ENCODE measurements at places on chromosomes 2 and 18.
A peak's percentile ranks its signal among the peaks of the same experiment; 100 is the strongest.

GRCh38 chr2:109222422-109222821 lies 93.4 kb downstream of the SH3RF3 start:
- DNase-seq: no peak

GRCh38 chr2:80092474-80092873 lies 212.1 kb downstream of the LRRTM1 start:
- no peak for DNase-seq

DNA sequence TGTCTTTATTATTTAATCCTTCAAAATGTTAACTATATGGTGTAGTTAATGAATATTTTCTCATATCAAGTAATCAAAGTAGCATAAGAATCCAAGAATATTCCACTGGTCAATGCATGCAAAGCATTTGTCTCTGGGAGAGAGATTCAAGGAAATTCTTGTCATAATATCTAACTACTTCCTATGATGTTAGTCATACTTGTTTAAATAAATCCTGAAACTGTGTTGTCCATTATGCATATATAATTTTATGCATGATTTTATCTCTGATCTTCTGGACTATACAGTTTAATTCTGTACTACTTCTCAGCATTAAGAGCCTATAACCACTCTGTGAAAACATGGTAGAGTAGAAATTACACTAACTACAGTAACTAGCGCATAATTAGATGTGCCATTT lies 388.3 kb downstream of the NR4A2 start:
- DNase-seq: no peak

- DNase-seq: no peak
Observed at GRCh38 chr2:157053876-157054275, 203.6 kb upstream of the GALNT5 start.

DNA sequence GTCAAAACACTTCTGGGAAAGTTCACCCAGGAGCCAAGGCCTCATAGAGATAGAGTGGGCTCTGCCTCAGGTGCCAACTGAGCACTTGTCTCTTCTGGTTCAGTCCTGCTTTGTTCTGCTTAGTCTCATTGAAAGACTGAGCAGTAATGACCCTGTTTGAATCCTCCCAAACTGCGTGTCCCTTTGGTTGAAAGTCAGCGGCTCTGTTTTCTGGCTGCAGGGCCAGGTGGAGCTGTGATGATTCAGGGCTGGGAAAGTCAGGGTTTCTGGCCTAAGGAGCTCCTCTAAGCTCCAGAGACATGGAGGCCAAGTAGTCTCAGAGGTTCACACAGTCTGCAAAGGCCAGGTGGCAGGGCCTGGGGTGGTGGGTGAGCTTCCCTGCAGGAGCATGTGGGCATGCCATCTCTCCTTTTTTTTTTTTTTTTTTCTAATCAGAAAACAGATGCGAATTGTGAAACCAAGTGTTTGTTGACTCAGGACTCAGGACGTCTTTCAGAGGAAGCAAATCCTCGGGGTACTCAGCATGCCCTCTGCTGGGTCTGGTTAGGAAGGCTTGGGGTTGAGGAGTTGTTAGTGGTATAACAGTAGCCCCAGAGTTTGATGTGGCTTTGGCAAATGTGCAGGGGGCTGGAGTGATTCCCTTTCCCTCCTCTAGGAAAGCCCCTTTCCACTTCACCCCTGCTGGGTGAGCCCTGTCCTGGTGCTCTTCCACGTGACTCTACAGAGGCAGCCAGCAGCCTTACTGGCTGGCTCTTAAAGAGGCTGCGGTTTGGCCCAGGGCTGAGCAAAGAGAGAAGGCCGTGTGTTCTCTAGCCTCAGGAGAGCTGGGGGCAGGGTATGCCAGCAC lies 38.3 kb downstream of the TMEM17 start:
- peak; percentile 24 for DNase-seq

DNA sequence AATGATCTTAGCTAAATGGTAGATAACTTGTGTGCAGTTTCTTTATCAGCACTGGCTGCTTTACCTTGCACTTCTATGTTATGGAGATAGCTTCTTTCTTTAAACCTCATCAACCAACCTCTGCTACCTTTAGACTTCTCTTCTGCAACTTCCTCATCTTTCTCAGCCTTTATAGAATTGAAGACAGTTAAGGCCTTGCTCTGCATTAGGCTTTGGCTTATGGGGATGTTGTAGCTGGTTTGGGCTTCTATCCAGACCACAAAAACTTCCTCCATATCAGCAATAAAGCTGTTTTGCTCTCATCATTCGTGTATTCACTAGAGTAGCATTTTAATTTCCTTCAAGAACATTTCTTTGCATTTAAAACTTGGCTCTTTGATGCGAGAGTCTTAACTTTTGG lies 123.7 kb downstream of the PIK3C3 start:
- peak; percentile 78 for DNase-seq

DNA sequence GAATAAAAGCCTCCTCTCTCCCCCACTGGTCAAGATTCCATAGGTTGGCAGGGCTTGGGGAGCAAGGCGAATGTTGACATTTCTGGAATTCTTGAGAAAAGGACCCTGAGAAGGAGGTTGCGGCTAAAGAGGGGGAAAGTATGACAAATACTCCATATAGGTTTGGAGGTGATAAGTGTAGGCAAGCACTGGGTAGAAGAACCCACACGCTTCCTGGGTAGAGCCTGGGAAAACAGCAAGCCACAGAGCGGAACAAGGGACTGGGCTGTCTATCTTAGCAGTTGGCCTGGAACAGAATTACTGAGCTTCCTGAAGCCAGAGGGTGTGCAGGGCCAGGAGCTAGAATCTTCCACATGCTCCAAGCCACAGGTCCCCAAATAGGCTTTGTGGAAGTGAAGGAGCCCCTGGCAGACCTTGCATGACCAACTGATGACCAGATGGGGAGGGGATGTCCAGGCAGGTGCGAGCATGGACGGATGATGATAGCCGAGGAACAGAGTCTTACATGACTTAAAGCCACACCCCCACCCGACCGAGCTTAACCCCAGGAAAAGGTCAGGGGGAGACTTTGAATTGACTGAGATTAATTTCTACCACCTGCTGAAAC lies 9.9 kb downstream of the PRKAG3 start:
- no peak for DNase-seq

GRCh38 chr2:12001621-12002020 lies 255.2 kb downstream of the LPIN1 start:
- no peak for DNase-seq

- peak; percentile 37 for DNase-seq
Observed at GRCh38 chr2:173990970-173991819, 26.0 kb upstream of the SP3 start.

DNA sequence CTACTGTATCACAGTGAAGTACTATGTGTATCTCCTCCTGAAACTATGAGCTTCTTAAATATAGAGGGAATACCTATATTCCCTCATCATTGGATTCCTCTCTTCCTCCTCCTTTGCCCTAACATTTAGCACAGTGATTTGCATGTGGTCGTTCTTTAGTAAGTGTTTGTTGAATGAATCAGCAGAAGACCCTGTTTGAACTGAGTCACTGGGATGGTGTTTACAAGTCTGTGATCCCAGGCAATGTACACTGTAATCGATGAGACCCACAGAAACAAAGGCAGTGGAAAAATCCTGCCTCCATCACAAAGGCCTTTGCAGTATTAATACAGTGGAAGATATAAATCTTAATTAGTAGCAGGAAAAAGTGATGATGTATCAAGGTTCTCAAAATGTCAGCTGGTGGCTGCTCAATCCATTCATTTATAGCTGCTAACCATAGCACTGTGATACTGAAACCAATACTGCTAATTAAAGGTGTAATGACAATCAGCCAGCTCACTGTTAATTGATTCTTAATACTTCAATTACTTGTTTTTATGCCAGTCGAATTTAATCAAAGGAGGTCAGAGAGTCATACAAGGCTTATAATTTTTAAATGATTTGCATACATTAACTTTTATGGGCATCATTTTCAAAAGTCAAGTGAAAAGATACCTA lies 20.8 kb upstream of the MYO3B start:
- peak; percentile 27 for DNase-seq

- DNase-seq: peak; percentile 49
Observed at GRCh38 chr2:26630669-26631360, 10.4 kb downstream of the CIB4 start.

GRCh38 chr18:63084219-63084618 lies 235.3 kb downstream of the BCL2 start:
- DNase-seq: no peak

GRCh38 chr2:85106489-85107180 lies 26.6 kb upstream of the TCF7L1 start:
- peak; percentile 93 for DNase-seq

DNA sequence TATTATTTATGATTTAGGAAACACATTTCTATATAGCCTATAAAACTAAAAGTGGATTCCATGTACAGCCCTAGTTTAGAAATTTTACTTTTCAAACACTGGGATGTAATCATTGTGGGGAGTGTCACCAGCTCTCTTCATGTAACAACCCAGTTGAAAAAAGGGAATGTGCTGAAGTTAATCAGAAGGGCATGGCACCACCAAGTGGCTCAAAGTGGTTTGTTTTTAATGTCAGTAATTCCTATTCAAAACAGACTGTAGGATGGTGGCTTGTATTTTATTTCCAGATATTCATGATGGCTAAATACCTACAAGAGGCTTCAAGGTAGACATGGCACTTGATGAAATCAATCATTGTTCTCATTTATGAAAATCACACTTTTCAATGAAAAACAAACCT lies 58.1 kb upstream of the TMEM182 start:
- DNase-seq: peak; percentile 26

- DNase-seq: peak; percentile 60
Observed at GRCh38 chr2:125172181-125172580, 1147.1 kb downstream of the CNTNAP5 start.

DNA sequence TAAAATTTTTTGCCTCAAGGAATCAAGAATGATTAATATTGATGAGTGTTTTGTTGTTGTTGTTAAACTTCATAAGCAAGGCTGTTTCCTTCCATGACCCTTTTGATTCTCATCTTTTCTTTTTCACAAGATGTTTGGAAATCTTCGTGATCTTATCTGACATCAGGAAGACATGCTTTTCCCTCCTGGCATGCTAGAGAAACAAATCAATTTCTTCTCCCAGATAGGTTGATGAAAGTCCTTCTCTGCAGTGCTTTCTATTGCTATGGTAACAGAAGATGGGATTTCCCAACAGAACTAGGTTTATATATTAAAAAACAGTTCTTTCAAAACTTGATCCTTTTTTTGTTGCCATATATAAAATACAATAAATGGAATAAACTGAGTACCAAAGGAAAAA lies 85.2 kb downstream of the EML6 start:
- peak; percentile 54 for DNase-seq

GRCh38 chr18:2197946-2198345 lies 373.4 kb downstream of the METTL4 start:
- no peak for DNase-seq

GRCh38 chr2:168278424-168278888 lies 31.1 kb upstream of the STK39 start:
- peak; percentile 99 for DNase-seq

GRCh38 chr18:39403121-39403520 lies 1837.5 kb upstream of the CELF4 start:
- no peak for DNase-seq

DNA sequence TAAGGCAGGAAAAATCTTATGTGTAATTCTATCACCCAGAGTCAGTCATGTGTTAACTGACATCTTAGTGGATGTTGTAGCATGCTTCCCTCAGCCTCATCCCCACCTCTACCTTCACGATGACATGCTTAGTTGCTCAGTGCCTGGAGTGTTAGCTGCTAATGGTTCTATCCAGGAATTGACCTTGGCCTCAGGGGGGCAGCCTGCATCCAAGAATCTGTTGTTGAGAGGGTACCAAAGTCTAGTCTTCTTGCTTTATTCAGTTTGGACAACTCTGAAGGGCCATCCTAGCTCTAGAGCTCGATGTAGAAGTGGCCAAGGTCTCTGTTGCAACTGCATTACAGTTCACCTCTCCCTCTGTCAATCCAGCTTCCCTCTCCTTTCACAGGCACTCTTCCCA lies 61.2 kb downstream of the ACYP2 start:
- DNase-seq: peak; percentile 48

DNA sequence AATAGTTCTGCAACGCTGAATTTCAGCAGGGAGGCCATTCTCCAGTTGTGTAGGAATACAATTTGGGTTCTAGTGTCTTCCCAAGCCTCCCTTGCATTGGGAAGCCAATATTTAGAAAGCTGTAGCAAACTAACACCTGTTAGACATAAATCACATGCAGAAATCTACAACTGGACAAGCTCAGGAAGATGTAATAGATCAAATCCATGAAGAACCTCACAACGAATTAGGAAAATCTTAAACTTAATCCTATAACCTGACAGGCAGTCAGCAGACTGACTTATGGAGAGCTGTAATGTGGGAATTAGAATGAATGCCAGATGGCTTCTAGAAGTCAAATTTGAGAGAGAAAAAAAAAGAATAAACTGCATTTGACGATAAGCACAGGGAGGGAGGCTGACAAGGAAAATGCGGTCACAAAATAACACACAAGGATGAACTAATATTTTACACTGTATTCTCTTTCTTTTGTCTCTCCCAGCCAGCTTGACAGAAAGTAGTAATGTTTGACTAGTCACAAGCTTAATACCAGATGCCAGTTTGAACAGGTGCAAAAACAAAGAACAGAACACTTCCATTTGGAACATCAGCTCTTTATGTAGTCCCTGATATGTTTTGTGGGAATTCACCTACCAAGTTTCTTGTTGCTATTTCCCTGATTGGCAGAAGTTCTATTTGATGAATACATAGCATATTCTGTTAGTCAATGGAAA lies 50.8 kb upstream of the FANCL start:
- peak; percentile 13 for DNase-seq

- DNase-seq: peak; percentile 51
Observed at GRCh38 chr2:40243581-40244187, 208.2 kb downstream of the SLC8A1 start.

Measured in amniotic epithelial cell (primary cell).